ENCODE measurements at places on chromosomes 2 and 18.

DNA sequence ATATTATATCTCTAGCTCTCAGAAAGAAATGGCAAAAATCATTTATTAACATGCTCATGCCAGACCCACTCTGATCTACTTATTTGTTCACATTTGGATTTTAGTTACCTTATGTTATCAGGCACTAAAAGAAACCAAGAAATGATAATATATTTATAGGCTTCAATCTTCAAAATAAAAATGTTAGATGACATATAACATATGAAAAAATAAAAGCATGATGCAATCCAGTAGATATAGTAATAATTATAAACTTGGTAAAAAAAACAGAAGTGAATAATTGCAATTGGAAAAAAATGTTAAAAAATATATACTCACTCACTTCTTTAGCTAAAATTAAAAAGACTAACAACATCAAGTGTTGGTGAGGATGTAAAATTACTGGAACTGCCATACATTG is 248.3 kb upstream of the VRK2 start:
- DNase-seq, result no peak

GRCh38 chr2:172560721-172561120 is 4.8 kb downstream of the PDK1 start:
- DNase-seq, result no peak

DNA sequence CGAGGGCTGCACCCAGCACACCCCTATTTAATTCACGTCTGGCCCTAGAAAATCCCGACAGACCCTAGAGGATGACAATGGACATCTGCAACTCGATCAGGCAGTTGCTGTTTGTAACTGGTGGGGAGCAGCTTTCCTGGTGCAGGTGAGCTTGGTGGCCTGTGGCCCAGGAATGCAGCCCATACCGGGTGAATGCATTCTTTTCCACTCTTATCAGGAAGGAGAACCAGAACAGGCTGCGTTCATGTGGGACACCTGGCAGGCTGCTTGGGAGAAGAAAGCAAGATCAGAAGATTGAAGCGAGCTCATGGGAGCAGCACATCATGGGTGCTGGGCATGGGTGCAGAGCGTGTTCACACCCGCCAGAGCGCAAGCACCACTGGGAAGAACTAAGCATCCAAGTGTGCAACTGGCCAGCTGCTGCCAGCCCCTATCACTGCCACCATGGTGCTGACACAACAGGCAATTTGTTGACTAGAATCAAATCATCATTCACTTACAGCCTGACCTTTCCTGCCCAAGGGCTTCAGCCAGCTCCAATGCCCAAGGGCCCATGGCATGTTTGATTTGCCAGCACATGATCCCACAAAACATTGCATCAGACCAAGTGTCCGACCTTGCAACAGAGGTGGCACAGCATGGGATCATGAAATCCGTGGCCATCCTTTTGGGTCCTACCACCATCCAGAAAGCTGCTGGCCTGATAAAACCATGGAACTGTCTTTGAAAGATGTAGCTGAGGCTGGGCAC is 241.7 kb upstream of the ID2 start:
- DNase-seq, result no peak

- DNase-seq, result no peak
These were observed 29.9 kb upstream of the EIF2AK3 start for GRCh38 chr2:88657131-88657530.

All from activated gamma-delta T cell (primary cell).